ENCODE measurements at places on chromosomes 4 and X.

GRCh38 chrX:127128282-127128681 is 308.8 kb downstream of the PRR32 start:
- no peak for DNase-seq

DNA sequence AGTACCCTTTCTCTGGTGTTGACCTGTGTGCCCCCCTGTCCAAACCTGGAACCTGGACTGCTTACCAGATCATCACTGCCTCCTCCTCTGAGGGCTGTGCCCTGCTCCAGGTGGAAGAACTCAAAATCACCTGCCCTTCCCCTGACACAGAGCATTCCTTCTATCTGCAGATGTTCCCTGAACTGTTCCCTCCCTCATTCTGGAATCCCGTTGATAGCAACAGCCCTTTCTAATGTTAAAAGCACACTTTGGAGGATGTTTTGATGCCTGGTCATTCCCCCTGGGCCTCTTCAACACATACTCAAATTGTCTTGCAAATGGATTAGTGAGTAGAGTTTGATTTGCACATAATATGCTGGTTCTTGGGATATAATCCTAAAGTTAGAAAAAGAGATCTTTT is 225.8 kb downstream of the FGF13 start:
- no peak for DNase-seq

GRCh38 chr4:6095023-6095752 is 77.0 kb upstream of the C4orf50 start:
- DNase-seq: no peak

DNA sequence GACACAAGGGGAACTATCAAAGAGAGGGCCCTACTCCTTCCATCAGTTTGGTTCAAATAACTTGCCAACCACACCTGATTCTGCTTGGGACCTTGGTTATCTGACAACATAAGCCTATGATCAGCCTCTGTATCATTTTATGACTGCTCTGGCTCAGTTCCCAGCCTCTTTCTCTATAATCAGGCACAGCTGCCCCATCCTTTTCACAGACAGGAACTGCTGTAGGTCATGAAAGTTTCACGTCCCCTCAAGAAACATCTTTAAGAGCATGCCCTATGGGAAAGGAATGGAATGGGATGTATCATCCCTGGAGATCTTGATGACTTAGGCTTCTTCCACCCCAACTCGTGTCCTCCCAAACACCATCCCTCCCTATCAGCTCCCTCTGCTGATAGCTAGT is 243.4 kb downstream of the AR start:
- no peak for DNase-seq

DNA sequence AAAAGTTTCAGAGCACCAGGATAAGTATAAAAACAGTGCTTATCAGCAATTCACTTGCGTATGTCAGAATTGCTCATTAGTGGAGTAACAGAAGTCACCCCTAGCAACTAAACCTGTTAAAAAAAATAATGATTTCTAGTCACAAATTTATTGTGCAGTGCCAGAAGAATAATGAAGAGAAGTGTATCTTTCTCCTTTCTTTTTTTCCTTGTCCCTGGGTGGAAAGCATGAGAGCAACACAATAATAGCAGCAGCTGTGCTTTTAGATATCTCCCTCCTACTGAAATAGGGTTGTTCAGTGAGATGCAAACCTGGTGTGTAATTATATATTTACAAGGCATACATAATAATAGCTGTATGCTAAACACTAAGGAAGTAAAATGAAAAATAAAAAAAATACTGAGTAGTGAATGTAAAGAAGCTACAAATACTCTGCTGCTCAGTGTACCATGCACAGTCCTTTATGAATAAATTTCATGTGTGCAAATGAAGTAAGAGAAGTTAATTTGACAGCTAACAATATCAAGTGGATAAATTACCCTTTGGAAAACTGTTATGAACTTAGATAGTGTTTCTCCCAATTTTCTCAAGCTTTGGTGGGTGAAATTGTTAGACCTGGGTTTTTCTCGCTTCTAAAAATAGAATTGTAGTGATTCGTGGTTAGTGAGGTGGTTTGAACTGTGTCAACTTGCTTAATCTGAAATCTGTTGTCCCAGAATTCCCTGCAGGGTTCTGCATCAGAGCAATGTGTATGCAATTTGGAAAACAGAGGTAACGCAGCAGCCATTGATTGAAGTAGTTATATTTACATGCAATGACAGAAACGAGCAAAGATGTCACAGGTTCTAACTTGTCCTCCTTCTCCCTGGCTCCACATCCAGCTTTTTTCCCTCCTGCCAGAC is 125.7 kb upstream of the NDST3 start:
- DNase-seq: no peak

DNA sequence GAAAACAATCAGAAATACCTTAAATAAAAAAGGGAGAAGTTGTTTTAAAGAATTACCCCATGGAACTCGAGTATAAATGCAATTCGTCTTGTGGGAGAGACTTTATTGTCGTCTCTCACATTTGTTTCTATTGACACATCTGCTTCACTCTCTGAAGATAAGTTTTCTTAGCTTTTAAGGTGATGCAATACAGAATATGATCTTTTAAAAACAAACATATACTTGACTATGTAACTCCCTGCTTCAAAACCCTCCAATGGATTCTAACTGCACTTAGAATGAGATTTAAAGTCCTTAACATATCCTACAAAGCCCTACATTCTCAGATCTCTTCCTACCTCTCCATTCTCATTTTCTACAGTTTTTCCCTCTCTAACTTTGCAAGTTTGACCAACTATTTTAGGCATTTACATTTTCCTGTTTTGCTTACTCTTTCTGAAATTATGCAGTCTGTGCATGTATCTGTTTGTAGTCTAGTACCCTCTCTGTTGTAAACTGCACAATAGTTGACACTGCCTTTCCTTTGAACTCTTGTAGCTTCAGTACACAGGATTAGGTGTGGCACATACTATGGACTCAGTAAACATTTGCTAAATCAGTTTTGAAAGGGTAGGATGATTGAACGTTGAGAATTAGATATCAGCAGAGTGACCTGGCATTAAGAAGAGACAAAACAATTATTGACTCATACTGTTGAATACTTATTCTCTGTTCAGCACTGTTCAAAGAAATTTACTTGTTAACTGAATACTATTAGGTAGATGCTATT is 59.8 kb downstream of the AGTR2 start:
- DNase-seq: no peak

- DNase-seq: no peak
These were observed 33.3 kb upstream of the RBBP7 start for GRCh38 chrX:16903274-16904022.

GRCh38 chr4:5972571-5972970 is 45.7 kb downstream of the C4orf50 start:
- DNase-seq: no peak

- no peak for DNase-seq
These were observed 49.8 kb downstream of the MID1 start for GRCh38 chrX:10570601-10571000.

DNA sequence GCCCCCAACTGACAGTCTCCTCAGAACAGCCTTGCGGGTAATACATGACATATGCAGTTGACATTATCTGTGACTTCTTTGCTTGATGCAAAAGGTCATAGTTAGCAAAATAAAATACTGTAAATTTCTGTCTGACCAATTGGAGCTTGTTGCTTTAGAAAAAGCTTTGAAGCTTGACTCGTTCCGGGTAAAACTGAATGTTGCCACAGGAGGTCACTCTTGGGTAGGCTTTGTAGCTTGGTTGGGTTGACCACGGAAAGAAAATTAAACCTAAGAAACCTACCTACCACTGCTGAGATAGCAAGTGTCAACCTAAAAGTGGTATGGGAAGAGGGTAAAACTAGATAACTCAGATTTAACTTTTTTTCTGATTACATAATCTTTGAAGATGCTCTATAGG is 23.2 kb downstream of the PRPS2 start:
- DNase-seq: no peak

DNA sequence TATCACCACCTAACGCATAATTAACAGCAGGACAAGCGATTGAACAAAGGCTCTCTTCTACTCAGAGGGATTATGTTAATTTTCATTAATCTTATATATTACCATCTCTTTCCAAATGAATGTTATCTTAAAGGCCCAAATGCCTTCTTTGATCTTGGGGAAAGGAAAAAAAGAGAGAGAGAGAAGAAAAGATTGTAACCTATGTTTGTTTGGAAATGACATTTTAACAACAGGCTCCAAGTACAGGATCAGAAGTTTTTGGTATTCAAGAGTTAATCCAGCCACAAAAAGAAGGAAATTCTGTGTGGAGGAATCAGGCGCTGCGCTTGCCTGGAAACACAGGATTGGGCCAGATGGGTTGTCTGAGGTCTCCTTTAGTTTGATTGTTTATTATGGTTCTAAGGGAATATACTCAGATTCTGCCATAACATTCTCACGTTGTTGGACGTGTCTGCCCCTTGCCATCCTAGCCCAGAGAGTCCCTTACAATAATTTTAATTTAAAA is 100.7 kb upstream of the STX18 start:
- DNase-seq: no peak

GRCh38 chr4:120071192-120071795 is 4.6 kb upstream of the MAD2L1 start:
- no peak for DNase-seq

DNA sequence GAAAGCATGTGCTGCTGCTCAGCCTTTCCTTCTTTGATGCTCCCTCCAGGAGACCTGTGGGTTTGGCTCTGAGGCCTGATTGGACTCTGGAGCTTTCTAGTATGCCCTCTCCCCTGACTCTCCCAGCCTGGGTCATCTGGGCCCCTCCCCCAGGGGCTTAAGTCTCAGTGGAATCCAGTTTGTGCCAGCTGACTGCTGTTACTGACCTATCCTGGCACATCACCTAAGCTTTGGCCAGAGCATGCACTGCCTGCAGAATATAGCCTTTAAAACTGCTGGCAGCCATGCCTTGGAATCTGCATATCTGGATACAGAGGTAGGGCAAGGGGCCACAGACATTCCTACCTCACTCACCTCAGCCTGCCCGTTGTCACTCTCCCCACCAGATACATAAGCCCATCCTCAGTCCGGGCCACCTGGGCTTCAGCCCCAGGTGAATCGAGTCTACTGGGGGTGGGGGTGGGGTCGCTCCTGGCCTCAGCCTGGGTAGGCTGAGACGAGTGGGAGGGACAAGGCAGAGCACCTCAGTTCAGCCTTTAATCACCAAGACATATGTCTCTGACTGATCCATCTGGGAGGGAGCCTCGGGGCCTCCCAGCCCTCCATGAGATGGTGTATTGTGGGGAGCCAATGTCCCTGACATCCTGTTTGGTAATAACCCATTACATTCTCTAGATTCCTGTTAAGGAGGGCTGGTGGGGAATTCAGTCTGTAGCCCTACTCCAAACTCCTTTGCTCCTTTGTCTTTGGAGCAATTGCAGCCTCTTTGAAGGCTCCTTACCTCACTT is 61.2 kb downstream of the STARD8 start:
- DNase-seq: no peak

- DNase-seq: no peak
These were observed at the start of gene CLIC2 for GRCh38 chrX:155334486-155335336. CLIC2 (minus strand) TSS chrX:155334614; CDS start chrX:155334427, 187 bp downstream.

DNA sequence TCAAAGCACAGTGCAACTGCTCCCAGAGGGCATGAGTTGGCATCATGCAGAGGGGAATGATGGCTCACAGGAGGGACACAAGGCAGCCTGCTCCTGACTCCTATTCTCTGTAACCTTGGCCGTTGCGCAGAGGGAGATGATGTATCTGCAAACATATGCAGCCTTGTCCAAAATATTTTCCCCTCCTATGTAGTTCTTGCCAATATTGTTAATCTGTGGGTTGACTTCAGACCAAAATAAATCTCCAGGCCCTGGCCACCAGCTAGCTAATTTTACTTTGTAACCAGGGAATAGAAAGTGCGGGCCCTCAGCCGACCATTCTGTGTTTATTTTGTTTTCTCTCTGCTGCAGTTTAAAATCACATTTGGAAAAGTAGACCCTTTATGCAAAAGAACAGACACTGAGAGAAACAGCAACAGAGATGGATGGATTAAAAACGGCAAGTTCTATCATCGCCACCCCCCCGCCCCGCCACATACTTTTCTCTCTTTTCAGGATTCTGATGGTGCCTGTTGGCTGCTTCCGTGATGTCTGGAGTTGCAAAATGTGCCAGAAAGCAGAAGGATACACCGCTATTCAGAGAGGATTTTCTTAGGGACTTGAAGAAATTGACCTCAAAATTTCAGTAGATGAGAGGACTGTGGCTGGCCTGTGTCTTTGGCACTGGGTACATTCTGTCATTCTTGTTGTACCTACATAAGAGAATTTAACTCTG is 185.3 kb upstream of the BCOR start:
- DNase-seq: no peak

- DNase-seq: no peak
These were observed 120.4 kb downstream of the CT47B1 start for GRCh38 chrX:120755066-120755846.

- no peak for DNase-seq
These were observed 78.1 kb upstream of the GPC4 start for GRCh38 chrX:133493366-133493765.
